ENCODE measurements at places on chromosomes 2 and 18.

DNA sequence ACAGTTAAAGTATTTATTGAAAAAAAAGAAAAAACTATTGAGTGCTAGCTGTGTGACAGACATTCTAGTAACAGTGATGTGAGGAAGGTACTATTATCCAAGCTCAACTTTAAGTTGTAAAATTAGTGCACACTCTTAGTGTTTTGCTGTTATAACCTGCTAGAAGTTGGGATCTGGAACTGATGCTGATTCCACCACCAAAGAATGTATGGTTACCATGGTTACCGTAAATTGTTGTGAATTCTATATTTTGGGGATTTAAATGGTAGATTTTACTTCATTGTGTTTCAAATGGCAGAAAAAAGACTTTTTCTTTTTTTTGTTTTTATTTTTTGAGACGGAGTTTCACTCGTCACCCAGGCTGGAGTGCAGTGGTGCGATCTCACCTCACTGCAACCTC, 5.3 kb downstream of the AGFG1 start:
- DNase-seq = no peak

GRCh38 chr2:170214309-170214948, 36.5 kb downstream of the MYO3B start:
- DNase-seq = no peak

DNA sequence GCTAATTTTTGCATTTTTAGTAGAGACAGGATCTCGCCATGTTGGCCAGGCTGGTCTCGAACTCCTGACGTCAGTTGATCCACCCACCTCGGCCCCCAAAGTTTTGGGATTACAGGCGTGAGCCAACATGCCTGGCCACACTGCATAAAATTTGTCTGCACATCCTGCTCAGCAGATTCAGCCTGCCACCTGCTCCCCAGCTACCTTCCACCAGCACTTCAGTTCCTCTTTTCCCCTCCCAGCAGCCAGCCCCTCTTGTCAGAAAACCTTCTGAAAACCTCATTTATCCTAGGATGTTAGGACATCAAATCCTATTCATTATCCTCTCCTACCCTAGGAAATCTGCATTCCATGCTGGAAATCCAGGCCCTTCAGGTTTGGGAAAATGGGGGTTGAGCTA, 99.4 kb upstream of the STPG4 start:
- no peak for DNase-seq

- DNase-seq = peak; percentile 22
Observed at GRCh38 chr18:51196811-51197660, 445 bp downstream of the MEX3C start.

DNA sequence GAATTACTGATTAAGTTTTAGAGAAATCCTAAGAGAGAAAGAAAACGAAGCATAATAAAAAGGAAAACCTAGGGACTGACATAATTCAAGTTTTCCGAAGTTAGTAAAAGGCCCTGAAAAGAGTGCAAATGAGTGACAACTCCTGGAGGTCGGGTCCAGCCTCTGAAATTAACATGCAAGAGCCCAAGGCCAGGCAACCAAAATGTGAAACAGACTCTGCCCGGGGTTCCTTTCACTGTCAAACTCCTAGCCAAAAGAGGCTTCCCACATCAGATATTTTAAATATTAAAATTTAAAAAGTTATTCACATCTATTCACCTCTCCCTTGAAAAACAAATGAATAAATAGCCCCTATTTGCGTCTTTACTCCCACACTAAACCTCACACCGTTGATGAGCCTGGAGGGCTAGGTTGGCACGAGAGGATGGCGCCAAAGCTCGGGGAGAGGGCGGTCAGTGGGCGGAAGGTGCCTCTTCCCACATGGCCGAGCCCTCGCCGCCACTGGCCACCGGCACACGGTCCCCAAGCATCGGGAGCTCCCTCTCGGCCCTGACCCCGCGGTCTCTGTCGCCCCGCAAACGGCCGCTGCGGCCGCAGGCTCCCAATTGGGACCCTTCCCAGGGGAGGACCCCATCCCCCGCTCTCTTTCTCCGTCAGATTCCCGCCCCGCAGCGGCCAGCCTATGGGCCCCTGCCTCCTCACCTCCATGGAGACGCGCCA, 630 bp downstream of the PPM1G start:
- no peak for DNase-seq

DNA sequence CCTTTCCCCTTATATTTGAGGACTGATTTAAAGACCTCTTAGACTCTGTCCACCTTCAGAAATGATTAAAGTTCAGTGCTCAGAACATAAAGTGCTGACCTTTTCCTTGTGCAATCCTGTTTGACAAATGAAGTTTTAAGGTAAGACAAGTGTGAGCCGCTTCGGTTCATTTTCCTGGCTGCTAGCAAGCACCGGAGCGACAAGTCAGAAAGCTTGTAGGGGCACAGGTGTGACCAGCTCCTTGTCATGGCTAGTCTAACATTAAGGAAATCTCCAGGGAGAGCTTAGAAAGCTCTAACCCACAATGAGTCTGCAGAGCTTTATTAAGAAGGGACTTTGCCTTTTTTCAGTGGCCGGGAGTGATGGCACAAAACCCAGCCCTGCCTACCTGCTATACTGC, 2.3 kb upstream of the NCKAP5 start:
- no peak for DNase-seq

GRCh38 chr2:206688453-206688852, 29.7 kb downstream of the DYTN start:
- no peak for DNase-seq

- no peak for DNase-seq
Observed at GRCh38 chr2:165601928-165602521, 132.5 kb downstream of the CSRNP3 start.

DNA sequence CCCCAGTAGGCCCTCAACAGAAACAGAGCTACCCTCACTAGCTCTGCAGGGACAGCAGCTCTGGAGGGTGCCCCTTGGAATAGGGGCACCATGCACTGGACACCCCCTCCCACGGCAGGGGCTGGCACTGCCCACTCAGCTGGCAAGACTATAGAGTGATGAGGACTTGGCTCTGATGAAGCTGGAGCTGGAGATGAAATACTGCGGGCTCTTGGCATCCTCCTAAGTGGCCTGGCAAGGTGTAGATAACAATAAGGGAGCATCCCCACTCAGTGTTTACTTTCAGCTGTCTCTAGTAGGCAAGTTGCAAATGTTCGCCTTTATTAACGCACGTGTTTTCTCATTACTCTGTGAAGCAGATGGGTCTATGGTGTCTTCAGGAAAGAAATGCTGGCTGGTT, 92.7 kb downstream of the PDCL3 start:
- DNase-seq = no peak

DNA sequence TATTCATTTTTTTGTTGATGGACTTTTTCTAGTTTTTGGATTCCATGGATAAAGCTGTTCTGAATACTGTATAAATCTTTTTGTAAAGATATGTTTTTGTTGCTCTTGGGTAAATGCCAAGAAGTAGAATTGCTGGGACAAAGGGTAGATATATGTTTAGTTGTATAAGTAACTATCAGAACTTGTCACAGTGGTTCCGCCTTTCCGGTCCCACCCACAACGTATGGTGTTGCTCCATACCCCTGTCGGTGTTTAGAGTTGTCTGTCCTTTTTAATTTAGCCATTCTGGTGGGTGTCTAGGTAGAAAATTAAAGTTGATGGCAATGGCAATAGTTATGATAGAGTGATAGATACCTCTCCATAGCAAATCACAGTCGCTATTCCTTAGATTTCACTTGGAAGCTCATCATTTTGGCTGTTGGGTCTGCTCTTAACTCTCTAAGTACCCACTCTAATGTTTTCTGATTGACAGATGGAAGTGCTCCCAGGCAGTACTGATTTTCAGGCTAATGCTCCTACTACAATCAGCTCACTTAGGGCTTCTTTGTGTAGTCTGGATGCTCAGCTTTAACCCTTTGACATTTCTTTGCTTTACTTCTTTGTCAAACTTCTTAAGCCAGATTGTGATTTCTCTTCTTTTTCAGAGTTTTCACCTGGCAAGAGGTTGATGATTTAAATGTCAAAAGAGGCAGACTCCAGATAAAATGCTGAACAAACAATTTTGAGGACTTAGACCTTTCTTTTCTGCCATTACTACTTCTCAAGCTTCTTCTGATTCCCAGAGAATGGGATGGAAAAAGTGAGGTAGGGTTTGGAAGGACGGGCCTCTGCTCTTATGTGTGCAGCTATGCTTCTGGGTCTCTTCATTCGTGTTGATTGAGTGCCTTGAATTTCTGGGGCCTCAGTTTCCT, 156.4 kb downstream of the AQP4 start:
- DNase-seq = no peak

DNA sequence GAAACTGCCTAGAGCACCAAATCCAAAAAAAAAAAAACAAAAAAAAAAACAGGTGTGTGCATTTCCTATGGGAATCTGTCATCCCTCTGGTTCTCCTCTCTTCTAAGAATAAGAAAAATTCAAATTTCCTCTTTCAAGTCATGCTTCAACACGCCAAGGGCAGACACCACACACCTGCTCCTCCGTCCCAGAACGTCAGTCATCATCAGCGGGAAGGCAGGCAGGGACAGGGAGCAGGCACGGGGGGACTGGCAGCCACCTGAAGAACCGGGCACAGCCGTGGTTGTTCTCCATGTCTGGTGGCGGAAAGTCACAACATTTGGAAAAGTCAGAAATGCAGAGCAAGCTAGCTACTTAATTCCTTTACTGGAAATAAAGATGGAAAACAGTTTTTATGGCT, 214.8 kb downstream of the IKZF2 start:
- DNase-seq = no peak
